ENCODE measurements at places on chromosomes 7 and 10. TPM values are rescaled to one million over a fixed set of nuclear protein-coding genes. Genes with fewer than 3 reads are reported as not detected.

TUBAL3 gene
- total RNA-seq = not detected

PDE6C gene
- 1.2 TPM for total RNA-seq

DNA sequence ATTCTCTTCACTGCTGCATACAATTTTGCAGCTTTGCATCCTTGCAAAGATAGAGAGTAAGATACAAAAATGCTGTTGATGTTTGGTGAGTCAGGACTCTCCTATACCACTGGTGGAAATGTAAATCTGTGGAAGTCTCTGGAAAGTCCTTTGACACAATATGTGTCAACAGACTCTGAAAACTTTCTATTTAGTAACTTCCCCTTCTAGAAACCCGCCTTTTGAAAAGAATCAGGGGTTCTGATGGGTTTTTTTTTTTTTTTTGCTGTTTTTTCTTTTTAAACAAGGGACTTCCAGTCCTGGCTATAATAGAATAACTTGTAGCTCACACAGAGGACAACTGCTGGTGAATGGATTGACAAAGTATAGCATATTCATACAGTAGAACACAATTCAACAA, 16.4 kb downstream of the NOD1 start:
- DNase-seq = no peak

GRCh38 chr7:66170309-66171231, 34.6 kb upstream of the TPST1 start:
- DNase-seq = no peak

DNA sequence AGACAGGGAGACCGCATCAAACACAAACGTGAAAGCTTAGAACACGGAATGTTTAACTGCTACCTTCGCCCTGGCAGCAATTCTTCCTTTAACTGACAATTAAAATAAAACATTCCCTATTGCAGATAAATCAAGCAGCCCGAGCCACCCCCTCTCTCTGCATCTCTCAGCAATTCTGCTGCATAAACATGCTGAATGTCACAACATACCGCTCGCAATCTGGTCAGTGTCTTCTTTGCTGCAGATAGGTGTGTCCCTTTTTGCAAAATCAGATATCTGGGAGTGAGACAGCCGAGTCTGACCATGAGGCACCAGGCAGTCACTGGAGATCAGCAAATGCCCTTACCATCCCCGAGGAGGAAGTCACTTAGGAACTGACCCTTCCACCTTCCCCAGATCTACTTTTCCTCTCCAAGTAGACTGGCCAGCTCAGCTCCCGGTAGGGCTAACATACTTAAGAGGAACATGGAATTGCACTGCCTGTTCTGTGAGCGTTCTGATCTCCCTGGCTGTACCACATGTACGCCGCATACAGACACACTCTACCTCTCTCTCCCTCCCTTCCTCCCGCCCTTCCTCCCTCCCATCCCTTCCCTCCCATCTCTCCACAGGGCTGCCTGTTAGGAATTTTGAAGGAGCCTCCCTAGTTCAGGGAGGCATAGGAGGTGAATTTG, at the start of gene FRMD4A:
Gene FRMD4A (minus strand): TSS at position 537 of the 674 bp plus-strand sequence.
- DNase-seq = peak; percentile 59

DNA sequence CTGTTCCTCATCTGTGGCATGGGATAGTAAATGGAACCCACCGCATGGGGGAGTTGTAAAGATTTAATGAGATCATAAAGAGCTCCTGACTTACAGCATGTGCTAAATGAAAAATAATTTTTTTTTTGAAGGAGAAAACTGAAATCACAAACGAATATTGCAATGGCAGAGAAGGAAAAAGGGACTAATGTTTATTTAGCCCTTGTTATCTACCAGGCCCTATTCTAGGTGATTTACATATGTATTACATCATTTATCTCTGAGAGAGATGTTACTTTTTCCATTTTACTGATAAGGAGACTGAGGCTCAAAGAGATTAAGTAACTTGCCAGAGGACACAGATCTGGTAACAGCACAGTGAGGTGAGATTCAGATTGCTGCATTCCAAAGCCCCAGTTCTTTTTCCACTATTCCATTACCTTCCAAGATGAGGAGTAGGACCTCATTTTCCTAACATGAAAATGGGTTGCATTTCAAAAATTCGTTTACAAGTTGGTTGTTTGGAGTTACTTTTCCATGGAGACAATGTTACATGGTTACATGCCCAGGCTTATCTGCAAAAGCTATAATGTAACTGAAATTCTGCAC, 28.6 kb downstream of the VCL start:
- peak; percentile 78 for DNase-seq

- peak; percentile 36 for DNase-seq
Observed at GRCh38 chr10:21508706-21509331, 16.7 kb downstream of the SKIDA1 start.

- peak; percentile 21 for DNase-seq
Observed at GRCh38 chr7:30886608-30887011, 25.0 kb upstream of the AQP1 start.

Data from umbilical cord (tissue), 2 donors.